Brain microvascular endothelial cell (primary cell): ENCODE measurements at places on chromosomes 3 and 15.

- DNase-seq = peak; percentile 29
Measured at GRCh38 chr3:81554801-81555200, 206.6 kb downstream of the GBE1 start.

DNA sequence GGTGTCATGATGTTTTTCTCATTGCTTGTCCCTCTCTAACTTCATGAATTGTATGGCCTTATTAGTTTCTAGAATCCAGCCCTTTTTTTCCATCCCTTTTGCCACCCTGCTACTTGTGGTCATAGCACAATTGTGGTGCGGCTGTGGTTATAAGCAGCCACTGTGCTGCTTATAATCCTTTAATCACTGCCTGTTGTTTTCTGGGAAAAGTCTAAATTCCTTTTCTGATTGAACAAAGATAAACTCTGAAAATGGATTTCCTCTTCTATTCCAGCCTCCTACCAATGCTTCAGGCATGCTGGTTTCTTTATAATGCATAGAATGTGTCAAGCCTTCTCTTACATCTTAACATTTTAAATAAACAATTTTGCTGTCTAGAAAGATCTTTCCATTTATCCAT is 319.5 kb downstream of the C3orf38 start:
- DNase-seq = no peak

GRCh38 chr3:79236496-79236895 is 531.3 kb downstream of the ROBO1 start:
- DNase-seq = no peak

DNA sequence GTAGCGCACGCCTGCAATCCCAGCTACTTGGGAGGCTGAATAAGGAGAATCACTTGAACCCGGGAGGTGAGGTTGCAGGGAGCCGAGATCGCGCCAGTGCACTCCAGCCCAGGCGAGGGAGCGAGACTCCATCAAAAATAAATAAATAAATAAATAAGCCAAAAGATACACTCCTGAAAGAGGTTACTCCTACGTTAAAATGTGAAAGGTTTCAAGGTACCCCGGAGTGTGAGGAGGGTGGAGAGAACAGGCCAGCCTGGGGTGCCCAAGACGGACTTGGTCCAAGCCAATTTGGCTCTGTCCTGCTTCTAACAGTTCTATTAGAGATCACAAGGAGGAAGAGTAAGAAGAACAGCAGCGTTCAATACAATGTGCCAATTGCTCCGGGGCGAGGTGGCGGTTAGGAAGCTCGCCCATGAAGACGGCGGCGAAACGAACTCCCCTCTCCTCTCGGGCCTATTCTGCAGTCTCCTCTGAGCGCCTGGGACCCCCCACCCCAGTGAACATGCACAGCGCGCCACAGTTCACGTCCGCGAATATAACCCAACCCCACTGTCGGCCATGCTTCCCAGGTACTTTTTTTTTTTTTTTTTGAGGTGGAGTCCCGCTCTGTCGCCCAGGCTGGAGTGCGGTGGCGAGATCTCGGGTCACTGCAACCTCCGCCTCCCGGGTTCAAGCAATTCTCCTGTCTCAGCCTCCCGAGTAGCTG is 942 bp downstream of the ELP6 start:
- DNase-seq = peak; percentile 4

DNA sequence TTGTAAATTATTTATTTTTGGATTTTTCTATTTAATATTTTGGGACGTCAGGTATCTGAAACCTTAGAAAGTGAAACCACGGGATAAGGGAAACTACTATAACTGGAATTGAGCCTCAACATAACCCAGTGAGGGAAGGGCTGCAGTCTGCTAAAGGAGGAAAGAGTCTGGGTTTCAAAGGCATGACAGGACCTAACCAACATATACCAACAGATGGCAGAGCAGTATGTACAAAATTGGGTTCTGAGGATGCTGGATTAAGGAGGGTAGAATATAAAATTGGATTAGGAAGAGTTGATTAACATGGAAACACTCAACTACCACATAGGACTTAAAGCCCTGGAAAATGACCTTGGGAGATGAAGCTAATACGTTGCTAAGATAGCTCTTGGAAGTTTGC is 603.5 kb downstream of the MECOM start:
- no peak for DNase-seq

DNA sequence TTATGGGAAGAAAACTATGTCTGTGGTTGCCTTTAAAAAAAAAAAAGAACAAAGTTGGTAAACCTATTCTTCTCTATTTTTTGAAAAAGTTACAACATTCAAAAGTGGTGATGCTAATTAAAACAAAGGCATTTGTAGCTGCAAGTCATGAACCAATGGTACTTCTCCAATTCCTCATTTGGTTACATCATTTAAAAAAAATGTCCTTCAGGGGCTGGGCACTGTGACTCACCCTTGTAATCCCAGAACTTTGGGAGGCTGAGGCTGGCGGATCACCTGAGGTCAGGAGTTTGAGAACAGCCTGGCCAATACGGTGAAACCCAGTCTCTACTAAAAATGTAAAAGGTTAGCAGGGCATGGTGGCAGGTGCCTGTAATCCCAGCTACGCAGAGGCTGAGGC is 574.6 kb downstream of the VGLL3 start:
- no peak for DNase-seq

GRCh38 chr15:28955993-28956421 is 70.2 kb downstream of the APBA2 start:
- peak; percentile 77 for DNase-seq

DNA sequence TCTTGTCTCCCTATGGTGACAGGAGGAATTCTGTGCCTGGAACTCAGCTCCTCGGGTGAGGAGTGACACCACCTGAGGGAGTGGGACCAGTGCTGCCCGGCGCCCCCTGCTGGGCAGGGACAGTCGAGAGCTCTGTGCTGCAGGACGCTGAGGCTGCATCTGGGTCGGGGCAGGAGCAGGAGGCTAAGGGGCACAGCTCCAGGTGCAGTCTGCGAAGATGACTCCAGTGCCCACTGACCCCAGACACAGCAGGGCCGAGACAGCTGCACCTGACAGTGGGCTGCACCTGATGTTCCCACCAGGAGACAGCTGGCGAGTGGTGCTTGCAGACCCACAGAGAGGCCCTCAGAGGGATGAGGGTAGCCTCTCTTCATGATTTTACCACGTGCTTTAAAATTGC is 152.9 kb downstream of the ATP10A start:
- DNase-seq = no peak

DNA sequence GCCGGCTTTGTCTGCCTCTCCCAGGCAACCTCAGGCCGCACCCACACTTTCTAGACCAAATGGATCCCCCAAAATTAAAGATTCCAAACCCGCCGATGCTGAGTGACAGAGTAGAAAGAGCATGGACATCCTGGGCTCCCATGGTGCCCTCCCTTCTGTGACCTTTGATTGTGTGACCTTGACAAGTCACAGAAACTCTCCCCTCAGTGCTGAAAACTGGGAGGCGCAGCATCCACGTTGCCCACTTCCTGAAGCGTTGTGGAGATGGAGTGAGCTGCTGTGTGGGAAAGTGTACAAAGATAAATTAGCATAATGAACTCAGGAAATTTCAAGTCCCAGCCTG is 74.4 kb upstream of the MFGE8 start:
- no peak for DNase-seq

DNA sequence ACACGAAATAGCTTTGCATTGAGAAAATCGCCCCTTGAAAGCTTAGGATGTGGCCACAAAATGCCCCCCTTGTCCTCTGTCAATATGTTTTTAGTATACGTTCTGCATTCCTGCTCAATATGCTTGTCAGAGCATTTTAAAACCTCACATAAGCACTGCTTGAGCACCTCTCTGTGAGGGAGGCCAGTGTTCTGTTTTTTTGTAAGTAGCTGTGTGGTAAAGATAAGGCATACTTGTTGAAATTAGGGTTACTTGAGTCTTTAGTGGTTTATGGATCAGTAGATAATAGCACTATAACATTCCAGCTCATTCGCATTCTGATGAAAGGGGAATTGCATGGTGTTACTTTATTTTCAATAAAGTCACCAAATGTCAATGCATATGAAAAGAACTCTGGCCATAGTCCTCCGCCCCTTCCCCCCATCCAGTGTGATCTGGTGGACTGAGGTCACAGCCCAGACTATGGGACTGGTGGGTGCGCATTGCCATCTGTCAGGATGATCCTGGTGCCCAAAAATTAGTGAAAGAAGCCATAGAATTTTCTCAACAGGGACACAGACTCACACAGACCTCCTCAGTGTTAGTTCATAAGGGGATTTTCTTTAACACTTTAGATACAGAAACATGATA is 33.1 kb downstream of the IL1RAP start:
- no peak for DNase-seq

DNA sequence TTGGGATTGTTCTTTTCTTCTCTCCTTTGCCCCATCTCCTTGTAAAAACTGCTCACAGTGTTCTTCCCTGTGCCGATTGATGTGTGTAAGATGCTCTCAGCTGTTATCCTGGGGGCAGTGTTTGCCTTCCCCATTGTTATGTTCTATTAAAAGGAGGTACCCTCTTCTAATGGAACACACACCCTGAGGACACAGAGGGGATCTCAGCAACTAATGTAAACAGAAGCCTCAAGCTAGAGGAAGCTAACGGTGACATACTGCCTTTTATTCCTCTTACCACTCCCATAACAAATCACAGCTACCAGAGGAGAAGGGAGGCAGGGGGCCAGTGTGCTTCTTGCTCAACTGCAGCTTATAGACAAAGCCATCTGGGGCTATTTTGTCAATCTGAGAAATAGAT is 2.2 kb downstream of the TAGLN3 start:
- no peak for DNase-seq

- no peak for DNase-seq
Measured at GRCh38 chr3:11791339-11792200, 55.1 kb downstream of the TAMM41 start.

DNA sequence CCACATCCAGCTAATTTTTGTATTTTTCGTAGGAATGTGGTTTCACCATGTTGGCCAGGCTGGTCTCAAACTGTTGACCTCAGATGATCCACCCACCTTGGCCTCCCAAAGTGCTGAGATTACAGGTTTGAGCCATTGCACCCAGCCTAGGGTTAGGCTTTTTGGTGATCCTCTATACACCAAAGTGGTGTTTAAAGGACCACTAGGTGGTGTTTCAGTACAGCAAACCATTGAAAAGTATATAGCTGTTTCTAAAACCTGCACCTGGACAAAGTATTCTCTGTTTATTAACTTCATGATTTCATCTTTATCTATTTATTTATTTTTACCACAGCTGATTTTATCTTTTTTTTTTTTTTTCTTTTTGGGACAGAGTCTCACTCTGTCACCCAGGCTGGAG is 68.4 kb downstream of the MINDY2 start:
- no peak for DNase-seq

DNA sequence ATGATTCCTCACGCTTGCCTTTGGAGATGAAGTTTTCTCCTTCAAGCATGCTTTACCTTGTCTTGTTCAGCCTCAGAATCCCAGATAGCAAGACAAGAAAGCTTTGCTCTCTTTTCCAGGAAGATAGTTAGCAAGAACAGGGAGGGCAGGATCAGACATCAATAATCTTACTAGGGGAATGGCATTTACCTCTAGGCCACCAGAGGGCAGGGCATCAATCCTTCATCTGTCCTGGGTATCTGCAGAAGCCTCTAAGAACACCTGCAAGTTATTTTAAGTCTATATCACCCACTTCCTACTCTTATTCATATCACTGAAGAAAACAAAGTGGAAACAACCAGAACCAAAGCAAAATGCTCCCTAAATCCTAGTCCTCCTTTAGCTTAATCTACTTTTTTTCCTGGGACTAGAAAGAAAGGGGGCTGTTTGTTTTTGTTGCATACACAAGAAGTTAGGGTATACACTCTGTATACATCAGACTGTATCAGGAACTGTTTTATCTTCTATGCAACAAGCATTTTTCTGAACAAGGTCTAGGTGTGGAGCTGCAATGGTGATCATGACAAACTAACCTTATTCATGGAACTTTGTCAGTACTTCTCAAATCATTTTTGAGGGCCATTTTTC is 862.5 kb downstream of the CADM2 start:
- DNase-seq = peak; percentile 4

DNA sequence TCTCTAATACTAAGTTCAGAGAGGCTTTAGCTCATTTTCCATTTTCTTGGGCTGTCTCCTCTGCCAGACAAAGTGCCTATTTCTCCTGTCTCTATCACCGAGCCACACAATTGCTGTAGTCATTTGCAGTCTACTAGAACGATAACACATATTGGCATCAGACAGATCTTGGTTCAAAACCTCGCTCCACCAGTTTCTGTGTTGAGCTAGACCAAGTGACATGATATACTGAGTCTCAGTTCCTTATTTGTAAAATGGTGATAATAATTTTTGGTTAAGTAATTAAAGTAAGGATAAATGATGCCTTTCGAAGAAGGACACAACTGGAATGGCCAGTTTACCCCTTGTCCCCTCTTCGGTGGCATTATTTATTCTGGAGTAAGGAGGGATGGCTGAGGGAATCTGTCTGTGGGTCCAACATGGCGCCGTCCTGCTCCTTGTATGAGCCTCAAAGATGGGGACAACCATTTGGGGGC is 398 bp upstream of the RAB7A start:
- no peak for DNase-seq

GRCh38 chr15:75790631-75791336 is 52.5 kb upstream of the UBE2Q2 start:
- DNase-seq = no peak

DNA sequence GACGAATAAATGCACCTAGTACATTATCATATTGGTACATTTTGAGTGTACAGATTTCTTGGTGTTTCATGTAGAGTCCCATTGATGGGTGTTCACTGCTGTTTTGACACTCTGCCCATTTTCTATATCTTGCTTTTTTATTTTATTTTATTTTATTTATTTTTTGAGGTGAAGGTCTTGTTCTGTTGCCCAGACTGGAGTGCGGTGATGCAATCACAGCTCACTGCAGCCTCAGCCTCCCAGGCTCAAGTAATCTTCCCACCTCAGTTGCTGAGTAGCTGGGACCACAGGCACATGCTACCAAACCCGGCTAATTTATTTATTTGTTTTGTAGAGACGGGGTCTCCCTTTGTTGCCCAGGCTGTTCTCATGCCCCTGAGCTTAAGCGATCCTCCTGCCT is 44.2 kb downstream of the DNAJC13 start:
- DNase-seq = no peak

DNA sequence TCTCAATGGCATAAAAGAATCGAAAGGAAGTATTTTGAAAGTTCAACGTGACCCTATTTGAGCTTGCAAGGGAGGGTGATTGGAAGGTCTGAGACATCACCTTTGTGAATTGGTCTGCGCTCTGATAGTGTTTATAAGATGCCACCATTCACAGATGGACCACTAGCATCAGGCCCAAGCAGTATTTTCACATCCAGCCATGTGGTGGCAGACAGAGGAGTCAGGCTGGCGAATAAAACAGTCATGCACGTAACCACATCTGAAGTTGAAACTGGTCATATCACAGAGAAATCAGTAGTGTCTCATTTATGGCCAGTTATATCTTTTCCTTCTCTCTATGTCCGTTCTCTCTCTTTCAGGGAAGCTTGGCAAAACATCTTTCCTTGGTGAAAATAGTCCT is 170.1 kb upstream of the ONECUT1 start:
- DNase-seq = no peak

DNA sequence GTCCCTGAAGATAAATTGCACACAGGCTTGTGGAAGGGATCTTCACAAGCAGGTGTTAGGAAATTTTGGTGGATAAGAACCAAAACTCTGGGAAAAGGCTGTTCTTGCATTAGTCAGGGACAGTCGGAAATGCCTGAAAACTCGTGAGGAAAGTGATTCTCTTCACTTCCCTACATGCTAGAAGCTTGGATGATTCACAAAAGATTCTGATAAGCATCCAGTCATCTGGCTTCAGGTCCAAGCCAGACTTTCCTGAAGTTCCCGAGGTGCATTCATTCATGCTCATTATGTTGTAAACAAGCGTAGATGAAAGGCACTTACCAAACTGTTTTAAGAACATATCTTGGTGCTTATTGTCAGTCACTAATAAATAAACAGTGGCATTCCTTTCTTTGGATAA is 1028.7 kb downstream of the NTRK3 start:
- no peak for DNase-seq

- DNase-seq = no peak
Measured at GRCh38 chr3:156981005-156981404, 154.9 kb downstream of the LEKR1 start.
